Activated T-cell treated with anti-CD3 and anti-CD28 coated beads, Interleukin-2, amount 50 U/mL, for 24 hours (primary cell): ENCODE measurements at places on chromosomes 3 and 15.

- no peak for DNase-seq
Observed at GRCh38 chr3:87004883-87005282, 13.9 kb upstream of the VGLL3 start.

GRCh38 chr15:95394186-95395067, 936.1 kb upstream of the NR2F2 start:
- DNase-seq, result no peak

DNA sequence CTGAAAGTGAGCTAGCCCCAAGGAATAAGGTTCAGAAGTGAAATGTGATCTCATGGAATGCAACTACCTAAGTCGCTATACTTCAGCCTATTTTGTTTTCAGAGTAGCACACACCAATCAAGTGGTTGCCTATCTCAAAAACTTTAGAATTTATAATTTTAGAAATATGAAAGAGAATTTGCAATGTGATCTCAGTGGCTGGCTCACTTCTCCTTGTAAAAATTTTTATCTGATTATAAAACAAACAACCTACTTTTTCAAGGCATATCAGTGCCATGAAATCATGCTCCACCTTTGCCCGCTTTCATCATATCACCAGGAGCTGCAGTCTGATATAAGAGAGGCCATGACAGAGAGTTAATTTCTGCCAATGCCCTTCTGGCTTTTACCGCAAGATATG, 47.3 kb downstream of the CLDN11 start:
- DNase-seq, result no peak

- DNase-seq, result no peak
Observed at GRCh38 chr15:96285729-96286254, 44.7 kb upstream of the NR2F2 start.

DNA sequence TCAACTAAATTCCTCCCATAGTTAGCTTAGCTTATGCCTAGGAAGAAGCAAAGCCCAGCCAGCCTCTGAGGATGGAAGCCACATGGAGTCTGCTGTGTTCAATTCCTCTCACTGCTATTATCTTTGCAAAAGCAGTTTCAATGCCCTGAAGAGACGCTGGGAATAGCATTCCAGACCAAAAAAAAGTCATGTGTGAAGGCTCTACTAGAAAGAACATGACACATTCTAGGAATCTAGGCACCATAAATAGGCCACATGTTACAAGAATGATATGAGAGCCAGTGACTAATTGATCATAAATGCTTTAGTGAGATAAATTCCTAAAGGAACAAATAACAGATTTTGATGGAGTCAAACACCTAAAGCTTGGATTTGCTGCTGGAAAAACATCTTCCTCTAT, 800.8 kb downstream of the TUSC7 start:
- no peak for DNase-seq

- DNase-seq, result no peak
Observed at GRCh38 chr3:57052662-57053061, 7.8 kb upstream of the SPATA12 start.

GRCh38 chr3:170670504-170670903, 84.6 kb upstream of the SLC7A14 start:
- no peak for DNase-seq

- DNase-seq, result no peak
Observed at GRCh38 chr3:41502023-41502422, 302.7 kb downstream of the CTNNB1 start.

DNA sequence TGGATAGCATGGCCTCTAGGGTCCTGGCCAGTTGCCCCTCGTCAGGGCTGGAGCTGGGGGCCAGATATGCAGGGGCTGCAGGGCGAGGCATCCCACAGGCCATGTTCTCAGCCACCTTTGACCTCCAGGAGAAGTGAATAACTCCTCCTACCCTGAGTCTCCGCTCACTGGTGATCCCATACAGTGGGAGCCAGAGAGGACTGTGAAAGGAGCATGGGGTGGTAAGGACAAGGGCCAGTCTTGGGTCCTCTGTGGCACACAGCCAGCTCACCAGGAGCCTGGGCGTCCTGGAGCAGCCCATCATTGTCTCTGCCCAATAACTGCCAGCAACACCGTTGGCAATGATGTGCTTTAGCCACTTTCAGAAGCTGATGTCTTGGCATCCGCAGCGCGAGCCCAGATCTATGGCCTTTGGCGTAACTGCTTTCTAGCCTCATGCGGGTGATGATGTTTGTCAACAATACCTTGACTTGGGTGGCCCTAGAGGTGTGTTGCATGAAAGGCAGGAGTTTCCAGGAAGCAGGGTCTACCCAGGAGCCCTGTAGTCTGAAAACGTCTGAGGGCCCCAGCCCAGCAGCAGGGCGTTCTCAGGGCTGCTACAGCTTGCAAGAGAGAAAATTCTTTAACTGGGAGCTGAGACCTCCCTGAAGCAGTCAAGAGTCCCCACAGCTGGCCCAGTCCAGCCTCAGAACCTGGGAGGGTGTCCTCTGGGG, 61.1 kb upstream of the IQSEC1 start:
- DNase-seq, result no peak

- DNase-seq, result no peak
Observed at GRCh38 chr15:80153900-80154299, 1.1 kb downstream of the FAH start.

- DNase-seq, result peak; percentile 24
Observed at GRCh38 chr3:51374456-51374855, 10.6 kb upstream of the MANF start.

GRCh38 chr15:30921106-30921505, 17.4 kb downstream of the FAN1 start:
- DNase-seq, result no peak

DNA sequence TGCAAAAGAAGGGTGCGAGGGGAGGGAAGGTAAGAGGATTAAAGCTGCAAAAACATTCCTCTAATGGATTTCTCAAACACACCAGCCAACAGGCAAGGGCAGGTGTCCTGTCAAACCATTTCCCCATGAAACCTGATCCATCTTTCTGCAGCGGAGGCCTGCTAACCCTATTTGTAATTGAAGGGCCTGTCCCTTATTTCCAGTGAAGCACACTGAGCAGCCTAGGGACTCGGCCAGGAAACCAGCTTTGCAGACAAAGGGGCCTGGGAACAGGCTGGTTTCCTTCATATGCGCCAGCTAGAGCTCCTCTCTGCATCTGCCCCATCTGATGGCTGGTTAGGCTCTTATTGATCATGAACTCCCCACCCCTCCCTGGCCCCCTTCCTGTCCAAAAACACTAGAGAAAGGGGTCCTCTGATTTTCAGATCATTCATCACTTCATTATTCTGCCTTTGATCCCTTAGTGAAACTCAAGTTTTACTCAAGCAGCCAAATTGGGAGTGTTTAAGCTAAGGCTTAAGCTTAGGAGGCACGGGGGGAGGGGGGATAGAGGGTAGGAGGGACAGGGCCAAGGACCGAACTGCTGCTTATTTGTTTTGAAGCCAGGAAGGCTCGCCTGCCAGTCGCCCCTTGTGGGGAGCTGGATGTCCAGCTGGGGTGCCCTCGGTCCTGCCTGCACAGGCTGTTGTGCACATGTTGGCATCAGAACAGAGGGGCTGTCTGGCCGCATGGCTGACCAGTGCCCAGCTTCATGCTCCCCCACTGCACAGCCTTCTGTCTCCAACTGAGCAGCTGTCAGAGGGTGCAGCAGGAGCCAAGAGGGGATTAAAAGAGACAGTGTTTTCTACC, 53.1 kb downstream of the BOC start:
- DNase-seq, result no peak

- no peak for DNase-seq
Observed at GRCh38 chr15:52290329-52290728, 5.3 kb downstream of the MYO5C start.

- no peak for DNase-seq
Observed at GRCh38 chr3:4828279-4829030, 150.8 kb upstream of the BHLHE40 start.

GRCh38 chr15:66284271-66284670, 9.1 kb upstream of the DIS3L start:
- no peak for DNase-seq

DNA sequence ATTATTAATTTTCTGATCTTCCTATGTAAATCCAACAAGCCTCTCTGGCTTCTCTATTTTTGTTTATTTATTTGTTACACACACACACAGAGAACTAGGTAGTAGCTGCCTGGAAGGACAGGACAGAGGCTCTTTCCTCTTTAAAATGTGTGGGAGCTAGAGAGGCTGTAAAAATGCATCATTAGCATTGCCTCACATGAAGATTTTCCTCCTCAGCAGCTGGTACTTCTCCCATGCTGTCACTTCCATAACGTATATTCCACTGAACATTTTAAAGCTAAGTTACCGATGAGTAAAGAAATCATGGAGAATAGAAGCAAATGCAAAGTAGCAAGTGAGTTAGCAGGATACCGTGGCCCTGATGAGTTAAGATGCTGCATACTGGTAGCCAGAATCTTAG, 63.9 kb downstream of the IMPG2 start:
- no peak for DNase-seq

DNA sequence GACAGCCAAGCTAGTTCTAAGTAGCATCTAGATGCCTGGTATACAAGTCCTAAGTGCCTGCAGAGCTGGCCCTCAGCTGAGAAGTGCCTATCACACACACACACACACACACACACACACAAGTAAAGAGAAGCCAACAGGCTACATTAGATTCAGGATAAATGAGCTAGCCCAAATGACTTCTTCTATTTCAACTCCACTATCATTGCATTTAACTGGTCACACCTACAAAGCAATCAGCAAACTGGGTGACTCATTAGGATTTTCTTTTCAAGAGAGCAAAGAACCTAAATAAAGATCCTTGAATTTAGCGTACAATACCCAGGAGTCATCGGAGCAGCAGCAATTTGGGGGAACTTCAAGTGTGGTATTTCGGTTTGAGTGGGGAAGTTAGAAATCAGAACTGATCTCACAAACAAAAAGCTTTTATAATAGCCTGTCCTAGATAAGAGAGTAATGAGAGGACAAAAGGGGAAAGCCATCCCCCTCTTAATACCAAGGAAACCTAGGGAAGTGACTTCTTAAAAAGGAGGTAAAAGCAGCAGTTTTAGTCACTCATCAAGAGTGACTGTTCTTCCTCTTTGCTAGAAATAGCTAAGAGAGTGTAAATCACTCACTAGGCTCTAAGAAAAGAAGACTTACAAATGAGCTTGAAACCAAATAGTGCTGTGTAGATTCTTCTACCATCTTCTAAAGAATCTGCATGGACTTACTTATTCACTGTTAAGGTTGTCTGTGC, 112.7 kb downstream of the TNIK start:
- no peak for DNase-seq

DNA sequence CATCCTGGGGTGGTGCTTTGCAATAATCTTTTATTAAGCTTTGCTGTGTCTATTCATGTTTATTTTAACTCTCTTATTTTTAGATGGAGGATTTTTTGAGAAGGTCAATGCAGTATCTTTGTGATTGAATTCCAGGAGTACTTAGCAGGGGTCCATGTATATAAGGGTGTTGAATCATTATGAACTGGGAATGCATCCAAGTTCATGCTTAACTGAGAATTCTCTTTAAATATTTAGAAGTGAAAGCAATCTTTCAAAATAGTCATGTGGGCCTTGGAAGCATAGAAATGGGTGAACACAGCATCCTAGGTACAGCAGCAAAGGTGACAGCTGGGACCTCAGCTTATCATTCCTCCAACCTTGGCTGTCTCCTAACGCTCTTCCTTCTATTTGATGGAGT, 27.3 kb downstream of the SPTSSB start:
- DNase-seq, result no peak

DNA sequence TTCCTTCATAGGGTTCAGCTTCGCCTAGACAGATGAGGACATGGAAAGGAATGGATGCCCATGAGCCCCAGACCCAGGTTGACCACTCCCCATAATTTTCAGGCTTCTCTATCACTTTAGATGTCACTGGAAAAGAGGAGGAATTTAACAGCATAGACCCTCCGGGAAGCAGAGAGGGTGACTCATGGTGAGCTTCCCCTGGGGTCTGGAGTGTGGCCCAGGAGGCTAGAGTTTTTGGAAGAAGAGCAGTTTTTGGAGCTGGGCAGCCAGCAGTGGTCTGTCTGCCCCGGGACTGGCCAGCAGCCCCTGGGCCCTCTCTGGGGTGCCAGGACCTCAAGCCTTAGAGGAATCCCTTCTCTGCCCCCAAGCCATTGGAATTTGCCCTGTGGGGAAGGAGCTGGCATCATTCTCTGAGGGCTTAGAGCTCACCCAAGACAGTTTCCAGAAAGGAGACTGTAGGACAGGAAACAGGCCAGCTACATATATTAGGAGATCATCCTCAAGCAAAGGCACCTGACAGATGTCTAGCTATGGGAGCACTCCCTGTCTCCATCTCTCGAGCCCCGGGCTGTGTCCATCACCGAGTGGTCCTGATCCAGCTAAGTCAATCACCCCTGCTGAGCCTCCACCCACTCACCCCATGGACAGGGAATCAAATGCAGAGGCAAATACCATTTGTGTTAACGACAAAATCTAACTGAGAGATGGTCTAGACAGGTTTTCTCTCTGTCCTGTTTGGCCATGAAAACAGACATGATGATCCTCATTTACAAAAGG, 67.3 kb downstream of the MEGF11 start:
- no peak for DNase-seq

GRCh38 chr3:30084971-30085403, 521.4 kb upstream of the TGFBR2 start:
- DNase-seq, result no peak

DNA sequence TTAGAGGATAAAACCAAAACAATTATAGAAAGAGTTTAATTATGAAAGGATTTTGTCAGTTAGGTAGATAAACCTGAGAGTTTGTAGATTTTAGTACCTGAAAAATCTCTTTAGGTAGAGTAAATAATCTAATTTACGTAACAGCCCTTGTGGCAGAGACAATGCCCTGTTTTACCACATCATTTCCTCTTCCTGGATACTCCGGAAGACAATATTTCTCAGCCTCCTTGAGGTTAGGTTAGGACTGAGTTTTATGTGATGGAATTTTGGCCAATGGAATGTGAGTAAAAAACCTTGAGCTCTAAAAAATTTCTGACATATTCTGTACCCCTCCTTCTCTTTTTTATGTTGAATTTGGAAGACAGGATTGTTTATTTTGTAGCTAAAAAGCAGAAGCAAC, 50.7 kb upstream of the TPRG1 start:
- DNase-seq, result no peak

DNA sequence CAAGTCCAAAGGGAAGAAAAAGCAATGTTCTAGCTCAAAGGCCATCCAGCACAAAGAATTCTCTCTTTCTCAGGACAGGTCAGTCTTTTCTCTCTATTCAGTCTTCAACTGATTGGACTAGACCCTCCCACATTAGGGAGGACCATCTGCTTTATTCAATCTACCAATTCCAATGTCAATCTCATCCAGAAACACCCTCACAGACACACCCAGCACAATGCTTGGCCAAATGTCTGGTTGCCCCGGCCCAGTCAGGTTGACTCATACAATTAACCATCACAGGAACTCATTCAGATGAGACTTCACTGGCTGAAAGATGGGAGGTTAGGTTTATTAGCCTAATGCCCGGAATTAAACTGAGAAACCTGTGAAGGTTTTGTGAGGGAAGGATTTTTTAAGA, 32.4 kb downstream of the ACAN start:
- DNase-seq, result no peak

GRCh38 chr3:6120786-6121185, 740.1 kb upstream of the GRM7 start:
- DNase-seq, result no peak

- no peak for DNase-seq
Observed at GRCh38 chr15:78260489-78260888, 3.9 kb upstream of the DNAJA4 start.

- peak; percentile 48 for DNase-seq
Observed at GRCh38 chr15:31265090-31265870, 61.4 kb upstream of the KLF13 start.

GRCh38 chr3:178450476-178450875, 85.8 kb upstream of the KCNMB2 start:
- no peak for DNase-seq

GRCh38 chr15:46956456-46956855, 760.8 kb upstream of the SEMA6D start:
- no peak for DNase-seq

GRCh38 chr3:124156866-124157712, 165.2 kb upstream of the ROPN1 start:
- no peak for DNase-seq
